Stimulated activated CD8-positive, alpha-beta memory T cell treated with anti-CD3 and anti-CD28 coated beads, Interleukin-4, amount 100 ng/mL, for 48 hours (primary cell): ENCODE measurements at places on chromosomes 3 and 15.

GRCh38 chr15:42082823-42083604, 11.3 kb downstream of the PLA2G4D start:
- peak; percentile 18 for DNase-seq

GRCh38 chr15:78195735-78196201, 38.6 kb downstream of the ACSBG1 start:
- DNase-seq: peak; percentile 58

GRCh38 chr3:157713101-157713500, 209.9 kb upstream of the VEPH1 start:
- DNase-seq: no peak

- DNase-seq: no peak
Measured at GRCh38 chr15:60076045-60076444, 71.9 kb downstream of the FOXB1 start.

DNA sequence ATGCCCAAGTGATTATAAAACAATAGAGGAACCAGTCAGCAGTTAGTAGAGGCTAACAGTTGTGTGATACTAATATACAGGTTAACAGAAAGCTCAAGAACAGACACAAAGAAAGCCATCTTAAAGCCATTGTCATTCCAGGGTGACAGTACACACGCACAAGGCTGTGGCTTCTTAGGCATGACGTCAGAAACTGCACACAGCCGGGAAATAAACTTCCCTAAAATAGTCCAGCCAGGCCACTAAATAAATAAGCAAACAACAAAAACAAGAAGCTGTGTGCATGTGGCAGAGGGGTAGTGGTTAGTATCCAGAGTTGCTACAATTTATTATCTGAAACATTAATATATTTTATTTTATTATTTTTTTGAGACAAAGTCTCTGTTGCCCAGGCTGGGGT, 49.8 kb downstream of the PPCDC start:
- DNase-seq: no peak

DNA sequence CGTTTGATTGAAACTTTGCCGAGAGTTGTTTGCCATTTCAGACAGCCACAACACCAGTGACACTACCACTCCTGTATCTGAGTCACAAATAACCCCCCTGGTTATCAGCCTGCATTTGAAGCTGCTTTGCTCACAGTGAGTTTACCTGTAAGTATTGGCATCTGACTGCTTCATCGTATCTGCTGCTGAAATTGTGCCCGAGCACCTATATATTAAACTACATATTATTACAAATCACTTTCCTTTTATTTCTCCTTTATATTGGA, 39.2 kb upstream of the SPSB4 start:
- no peak for DNase-seq

GRCh38 chr15:71730277-71731144, 79.8 kb upstream of the NR2E3 start:
- peak; percentile 38 for DNase-seq

DNA sequence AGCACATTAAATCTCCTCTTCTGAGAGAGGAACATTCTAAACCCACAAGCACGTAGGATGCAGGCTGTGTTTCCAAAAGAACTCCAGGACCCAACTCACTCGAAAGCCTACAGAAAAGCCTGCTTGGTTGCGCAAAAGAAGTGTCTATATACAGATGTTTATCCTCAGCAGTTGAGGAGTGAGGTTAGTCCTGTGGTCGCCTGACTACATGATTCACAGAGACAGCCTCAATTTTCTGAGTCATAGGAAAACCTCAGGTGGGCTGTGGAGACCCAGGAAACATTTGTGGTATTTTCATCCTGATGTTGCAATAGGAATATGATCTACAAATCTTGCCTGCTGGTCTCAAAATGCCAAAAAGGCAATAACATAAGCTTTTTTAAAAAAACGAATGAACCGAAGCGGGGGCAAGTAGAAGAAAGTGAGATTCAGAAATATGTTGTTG, 183.8 kb upstream of the THRB start:
- DNase-seq: peak; percentile 34

- no peak for DNase-seq
Measured at GRCh38 chr3:10816863-10817253, 830 bp downstream of the SLC6A11 start.
